Activated naive CD4-positive, alpha-beta T cell treated with anti-CD3 and anti-CD28 coated beads, Interleukin-2, amount 50 U/mL, for 16 hours (primary cell): ENCODE measurements at places on chromosomes 2 and 18.

DNA sequence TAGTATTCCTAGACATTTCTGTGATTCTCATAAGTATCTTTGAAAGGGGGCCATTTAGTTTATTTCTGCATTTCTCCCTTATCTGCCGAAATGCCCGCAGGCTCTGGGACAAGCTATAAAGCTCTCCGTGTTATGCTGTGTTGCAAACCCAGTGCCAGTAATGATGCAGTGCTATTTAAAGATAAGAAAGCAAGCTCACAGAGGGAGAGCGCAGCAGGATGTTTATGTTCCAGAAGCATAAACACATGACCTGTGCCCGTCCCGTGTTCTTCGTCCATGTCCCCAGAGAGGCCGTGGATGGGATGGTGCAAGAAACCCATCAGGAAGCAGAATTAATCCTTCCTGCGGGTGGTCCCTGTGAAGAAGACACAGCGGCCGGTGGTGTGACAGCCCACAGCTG lies 99.4 kb downstream of the NEDD4L start:
- no peak for DNase-seq

GRCh38 chr2:223228871-223229270 lies 176.9 kb downstream of the KCNE4 start:
- no peak for DNase-seq

GRCh38 chr18:25557011-25557410 lies 205.0 kb upstream of the ZNF521 start:
- DNase-seq = no peak

- no peak for DNase-seq
Observed at GRCh38 chr2:19772981-19773380, 128.8 kb downstream of the TTC32 start.

- no peak for DNase-seq
Observed at GRCh38 chr2:117945296-117945695, 68.6 kb downstream of the CCDC93 start.

GRCh38 chr2:72570413-72570812 lies 255.4 kb downstream of the EXOC6B start:
- DNase-seq = no peak

GRCh38 chr2:86596118-86596517 lies 27.5 kb downstream of the RNF103 start:
- DNase-seq = no peak

GRCh38 chr2:121774235-121774634 lies 18.8 kb downstream of the TSN start:
- no peak for DNase-seq

DNA sequence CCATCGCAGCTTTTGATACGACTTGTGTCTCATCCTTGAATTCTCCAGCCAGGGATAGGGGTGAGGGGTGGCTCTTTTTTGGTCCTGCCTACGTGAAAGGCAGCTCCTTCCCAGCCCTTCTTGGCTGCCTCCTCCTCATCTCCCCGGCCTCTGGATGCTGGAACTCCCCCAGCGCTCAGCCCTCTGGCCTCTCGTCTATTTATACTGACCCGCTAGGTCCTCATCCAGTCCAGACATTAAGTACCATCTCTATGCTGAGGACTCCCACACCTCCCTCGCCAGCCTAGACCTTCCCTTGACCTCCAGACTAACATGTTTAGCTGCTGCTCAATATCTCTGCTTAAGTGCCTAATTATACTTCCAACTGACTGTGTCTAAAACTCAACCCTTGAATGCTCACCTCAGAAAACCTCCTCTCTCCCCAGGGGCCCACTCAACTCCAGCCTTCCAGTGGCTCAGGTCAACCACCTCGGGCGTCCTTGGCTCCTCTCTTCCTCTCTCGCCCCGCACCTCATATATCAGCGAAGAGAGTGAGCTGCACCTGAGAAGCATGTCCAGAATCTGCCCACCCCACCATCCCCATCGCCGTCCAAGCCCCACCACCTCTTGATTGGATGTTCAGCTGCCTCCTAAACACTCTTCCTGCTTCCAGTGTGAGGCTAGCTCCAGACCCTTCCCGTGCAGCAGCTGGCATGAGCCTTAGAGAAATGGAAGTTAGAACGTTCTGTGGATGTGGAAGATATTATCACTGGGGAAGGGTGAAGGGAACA lies 34.8 kb downstream of the TOGARAM2 start:
- no peak for DNase-seq

GRCh38 chr2:96083064-96083939 lies 33.1 kb downstream of the ADRA2B start:
- DNase-seq = no peak

DNA sequence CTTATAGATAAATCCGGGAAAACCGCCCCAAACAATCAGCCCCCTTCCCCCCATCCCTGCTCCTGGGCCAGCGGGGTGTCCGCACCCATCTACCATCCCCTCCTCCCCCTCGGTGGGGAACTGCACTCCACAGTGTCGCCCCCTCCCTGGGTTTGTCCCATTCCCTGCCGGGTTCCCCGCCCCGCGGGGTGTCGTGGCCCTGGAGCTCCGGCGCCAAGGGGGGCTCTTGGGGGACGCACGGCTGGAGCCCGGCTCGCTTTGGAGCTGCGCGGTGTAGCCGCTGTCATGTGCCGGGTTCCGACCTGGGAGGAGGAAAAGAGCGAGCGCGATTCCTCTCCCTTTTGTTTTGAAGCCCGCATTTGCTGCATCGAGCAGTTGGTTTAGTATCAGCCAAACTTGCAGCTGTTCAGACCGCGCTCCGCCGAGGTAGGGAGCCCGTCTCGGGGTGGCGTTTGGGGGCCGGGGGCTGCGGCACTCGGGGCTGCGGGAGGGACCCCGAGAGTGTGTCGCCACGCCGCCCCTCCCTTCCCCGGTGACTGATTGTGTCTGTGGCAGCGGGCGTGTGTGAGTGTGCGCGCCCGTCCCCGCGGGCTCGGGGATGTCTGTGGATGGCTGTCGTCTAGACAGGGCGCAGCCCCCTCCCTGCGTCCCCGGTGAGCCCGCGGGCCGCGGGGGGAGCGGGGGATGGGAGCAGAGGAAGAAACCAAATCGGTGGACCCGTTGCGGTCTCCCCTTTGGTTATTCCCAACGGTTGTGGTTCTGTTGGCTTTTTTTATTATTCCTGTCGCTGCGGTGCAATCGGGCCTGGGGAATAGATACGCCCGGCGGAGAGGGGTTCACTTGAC lies 797 bp downstream of the CTIF start:
- DNase-seq = peak; percentile 32

- DNase-seq = no peak
Observed at GRCh38 chr2:190178066-190178722, 115.7 kb upstream of the MSTN start.

DNA sequence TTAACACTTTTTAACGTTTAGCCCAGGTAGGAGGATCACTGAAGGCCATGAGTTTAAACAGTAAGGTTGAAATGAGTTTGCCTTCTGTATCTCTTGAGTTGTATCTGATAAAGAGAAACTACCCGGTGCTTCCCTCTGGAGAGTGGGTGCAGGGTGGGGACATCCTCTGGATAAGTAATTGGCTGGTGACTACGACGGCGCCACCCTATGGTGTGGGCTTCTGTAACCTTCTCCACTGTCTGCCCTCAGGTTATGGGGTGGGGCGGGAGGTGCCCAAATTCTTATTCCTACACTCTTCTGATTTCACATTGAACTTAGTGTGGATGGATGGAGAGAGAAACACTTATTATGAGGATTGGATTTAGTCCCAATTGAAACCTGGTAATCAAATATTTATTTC lies 68.8 kb downstream of the LDLRAD4 start:
- DNase-seq = no peak

- DNase-seq = no peak
Observed at GRCh38 chr2:11819235-11819729, 72.8 kb downstream of the LPIN1 start.

DNA sequence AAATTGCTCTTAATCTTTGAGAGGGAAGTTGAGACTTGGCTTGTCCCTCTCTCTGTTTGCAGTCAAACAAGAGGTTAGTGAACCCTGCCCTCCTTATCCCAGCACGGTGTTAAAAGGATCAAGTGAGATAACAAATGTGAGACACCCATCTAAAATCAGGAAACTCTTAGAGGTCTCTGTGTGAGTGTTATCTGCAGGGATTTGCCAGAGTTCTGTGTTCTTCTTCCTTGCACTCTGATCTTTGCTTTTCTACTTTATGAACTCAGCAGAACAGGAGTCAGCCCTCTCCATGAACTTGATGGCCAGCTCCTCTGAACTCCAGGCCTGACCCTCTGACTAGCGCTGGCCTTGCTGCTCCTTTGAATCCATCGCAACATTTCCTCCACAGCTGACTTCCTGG lies 123.8 kb downstream of the NCKAP5 start:
- no peak for DNase-seq

GRCh38 chr2:45741161-45741850 lies 89.8 kb downstream of the PRKCE start:
- no peak for DNase-seq

- DNase-seq = no peak
Observed at GRCh38 chr2:105752691-105753358, 8.1 kb downstream of the NCK2 start.

- DNase-seq = no peak
Observed at GRCh38 chr18:12973562-12974213, 17.5 kb upstream of the CEP192 start.

- no peak for DNase-seq
Observed at GRCh38 chr2:233271693-233272092, 20.2 kb downstream of the ATG16L1 start.

DNA sequence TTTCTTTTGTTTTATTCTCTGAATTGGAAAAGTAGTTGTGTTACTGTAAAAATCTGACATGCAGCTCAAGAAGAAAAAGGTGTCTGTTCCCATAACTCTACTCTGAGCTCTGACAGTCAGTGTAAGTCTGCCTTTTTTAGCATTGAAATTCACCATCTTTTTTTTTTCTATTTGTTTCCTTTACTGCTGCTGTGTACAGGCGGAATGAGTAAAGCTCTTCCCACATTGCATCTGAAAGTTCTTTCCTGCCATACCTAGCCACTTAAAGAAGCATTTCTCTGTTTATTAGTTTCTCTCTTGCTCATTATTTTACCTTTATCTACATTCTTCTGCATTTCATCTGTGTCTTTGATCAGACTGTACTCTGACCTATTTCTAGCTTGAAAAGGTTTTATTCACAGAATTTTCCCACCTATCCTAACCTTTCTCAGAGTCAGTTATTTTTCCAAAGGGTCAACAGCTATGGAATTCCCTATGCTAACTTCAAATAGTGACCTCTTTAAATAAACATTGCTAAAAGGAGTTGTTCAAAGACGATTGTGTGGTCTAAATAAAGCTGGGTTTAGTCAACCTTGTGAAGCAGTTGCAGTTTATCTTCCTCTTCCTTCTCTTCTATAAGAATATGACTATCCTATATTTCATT lies 1303.1 kb upstream of the ZEB2 start:
- no peak for DNase-seq

DNA sequence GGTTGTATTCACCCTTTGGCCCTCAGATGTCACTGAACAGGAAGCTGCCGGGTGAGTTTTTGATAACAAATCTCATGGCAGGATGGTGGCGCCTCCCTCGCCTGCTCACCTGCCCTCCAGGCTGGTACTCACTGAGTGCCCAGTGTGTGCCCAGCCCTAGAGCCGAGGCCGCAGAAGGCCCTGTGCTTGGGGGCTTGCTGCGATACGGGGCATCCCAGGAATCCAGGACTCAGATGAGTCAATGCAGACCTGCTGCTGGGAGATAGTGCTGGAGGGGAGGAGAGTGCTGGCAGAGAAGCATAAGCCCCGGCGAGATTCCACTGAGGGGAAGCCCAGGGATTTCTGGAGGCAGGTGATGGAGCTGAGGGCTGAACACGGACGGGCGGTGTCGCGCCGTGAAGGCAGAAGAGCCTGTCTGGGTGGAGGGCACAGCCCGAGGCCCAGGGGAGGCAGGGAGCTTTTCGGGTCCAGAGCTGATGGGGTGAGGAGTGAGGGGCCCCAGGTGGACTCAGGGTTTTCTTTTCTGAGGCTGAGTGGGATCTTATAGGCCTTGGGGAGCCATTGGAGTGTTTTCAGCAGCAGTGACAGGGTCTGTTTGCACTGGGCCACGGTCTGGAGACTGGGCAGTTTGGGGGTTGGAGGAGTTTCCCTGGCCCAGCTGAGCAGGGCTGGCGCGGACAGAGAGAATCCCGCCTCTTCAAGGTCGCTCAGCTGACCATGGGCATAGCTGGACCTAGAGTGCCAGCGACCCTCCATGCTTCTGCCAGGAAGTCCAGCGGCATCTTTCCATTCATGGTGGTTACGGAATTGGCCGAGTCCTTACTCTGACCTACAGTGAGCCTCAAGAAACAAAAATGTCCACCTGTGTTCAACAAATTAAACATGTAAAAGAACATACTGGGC lies 35.5 kb downstream of the LDLRAD4 start:
- no peak for DNase-seq

DNA sequence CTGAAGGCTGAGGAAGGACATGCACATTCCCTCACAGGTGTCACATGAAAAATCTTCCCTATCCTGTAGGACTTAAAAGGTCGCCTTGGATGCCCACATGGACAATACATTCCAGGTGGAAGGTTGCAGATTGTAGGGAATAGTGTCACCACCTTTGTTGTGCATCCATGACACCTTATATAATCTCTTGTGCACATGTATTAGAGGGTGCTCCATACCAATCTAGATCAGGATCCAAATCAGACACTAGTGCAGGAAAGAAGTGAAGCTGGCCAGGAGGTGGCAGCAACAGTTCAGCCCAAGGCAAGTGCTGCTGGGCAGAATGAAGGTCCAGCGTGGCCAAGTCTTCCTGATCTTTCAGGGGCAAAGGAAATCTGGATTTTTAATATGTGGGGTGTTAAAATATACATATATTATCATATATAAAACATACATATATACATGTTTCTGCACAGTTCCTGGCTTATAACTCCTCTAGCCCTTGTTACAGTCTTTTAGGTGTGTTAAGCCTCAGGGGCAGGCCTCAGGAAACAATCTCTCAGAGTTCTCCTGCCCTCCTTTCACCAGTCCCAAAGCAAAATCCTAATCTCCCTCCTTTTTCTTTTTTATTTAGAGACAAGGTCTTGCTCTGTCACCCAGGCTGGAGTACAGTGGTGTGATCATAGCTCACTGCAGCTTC lies 16.6 kb downstream of the NIF3L1 start:
- peak; percentile 51 for DNase-seq

DNA sequence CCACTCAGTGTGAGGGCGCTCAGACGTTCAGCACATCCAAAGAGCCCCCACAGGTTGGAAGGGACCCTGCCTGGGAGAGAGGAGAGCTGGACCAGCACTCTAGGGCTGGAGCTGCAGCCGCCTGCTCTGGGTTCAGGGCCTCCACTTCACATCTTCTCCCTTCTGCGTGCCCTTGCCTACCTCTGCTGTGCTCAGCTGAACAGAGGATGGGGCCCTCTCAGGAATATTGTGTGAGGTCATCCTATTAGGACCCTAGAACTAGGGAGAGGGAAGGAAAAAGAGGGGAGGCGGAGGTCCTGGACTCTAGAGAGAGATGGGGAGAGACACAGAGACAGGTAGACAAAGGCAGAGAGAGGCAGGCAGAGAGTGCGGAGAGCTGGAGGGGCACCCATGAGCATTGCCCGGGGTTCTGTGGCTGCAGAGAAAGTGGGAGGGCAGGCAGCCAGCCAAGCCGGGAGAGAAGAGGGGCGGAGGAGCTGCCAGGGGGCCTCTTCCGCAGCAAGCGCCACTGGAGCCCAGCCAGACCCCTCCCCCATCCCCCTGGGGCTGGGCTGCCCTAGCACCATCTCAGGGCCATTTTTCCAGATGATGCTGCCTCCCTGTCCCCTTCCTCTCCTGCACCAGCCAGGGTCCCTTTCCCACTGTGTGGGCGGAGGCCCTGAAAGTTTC lies 8.3 kb upstream of the TNS1 start:
- no peak for DNase-seq
